Trophoblast cell (in vitro differentiated cells and primary cell): ENCODE measurements at places on chromosomes 16 and 17.

DNA sequence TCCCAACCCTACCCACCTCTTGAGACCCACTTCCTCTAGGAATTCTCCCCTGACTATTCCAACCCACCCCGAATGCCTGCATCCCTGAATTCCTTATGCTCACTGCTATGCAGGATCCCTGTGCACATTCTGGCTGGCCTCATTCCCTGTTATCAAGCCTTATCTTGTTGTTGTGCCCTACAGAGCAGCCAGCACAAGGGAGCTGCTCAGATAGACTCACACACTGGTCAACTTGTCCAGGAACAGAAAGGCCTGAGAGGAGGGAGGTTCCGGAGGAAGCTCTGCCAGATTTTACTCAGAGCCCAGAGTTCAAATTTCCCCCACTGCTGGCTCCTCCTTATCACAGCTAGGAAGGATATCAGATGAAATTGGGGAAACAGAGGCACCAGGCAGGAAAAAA, 24.8 kb upstream of the MYO18A start:
- DNase-seq = no peak

DNA sequence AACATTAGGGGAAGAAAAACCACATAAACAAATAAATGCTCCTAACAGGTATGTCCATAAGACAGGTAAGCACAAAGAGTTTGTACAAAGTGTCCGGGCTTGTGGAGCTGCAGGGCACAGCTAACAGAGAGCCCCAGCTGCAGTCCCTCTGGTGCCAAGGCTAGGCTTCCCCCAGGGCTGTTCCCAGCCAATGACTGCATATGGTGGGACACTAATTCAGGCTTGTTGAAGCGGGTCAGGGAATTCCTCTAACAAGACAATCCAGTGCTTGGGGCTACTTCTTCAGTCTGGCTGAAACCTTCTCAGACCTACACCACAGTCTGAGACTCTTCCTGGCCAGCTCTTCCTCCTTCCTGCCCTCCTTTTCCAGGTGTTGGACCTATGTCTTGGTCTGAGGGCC, 51.7 kb upstream of the ALDH3A1 start:
- no peak for DNase-seq

DNA sequence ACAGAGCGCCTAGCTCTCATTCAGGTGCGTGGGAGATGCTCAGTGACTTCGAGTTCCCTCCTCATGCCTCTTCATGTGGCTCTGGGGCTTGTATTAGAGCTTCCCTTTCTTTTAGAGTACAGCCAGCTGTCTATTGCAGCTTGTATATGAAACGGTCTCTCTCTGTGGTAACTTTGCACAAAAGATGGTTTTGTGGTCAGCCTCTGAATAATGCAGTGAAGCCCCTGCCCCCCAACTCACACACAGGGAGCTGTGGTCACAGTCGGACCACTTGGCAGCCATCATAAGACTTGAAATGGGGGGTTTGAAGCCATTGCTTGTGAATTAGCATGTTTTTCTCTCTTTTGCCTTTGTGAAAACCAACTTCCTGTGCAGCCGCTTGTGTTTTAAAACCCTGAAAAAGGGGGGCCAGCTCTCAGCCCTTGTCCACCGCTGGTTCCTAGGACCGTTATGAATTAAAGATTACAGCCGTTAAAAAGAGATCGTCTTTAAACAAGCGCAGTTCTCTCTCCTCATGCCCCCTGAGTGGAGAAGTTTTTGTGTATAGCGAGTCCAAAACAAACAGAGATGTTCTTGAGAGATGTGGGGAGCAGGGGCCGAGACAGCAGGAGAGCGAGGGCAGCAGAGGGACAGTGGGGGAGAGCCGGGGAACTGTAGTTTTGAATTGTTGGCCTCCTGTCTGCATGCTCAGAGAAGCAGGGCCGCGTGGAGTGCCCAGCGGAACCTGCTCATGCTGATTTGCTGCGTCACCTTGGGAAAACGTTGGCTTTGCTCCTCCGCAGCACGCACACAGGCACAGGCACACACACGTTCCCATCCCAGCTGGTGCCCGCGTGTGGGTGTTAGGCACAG, 199.0 kb downstream of the MSI2 start:
- no peak for DNase-seq

- DNase-seq = no peak
These were observed 240.6 kb upstream of the ZFHX3 start for GRCh38 chr16:73288520-73288919.

DNA sequence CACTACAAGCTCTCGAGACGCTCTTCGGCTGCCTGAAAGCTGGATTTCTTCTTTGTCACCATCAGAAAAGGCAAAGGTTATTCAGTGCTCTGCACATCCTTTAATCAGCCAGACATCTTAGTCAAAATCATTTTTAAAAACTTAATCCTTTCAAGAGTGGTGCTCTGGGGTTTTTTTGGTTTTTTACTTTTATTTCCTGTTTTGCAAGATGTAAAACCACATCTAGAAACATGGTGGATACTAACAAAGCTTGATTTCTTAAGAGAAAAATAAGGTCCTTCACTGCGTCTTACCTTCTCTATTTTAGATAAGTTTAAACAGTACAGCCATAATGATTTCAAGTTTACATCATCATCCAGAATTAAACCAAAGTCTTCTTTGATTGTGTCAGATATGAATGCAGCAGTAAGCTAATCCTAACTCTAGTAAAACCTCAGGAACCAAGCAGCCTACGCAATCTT, 6.3 kb downstream of the ANKRD11 start:
- DNase-seq = no peak

DNA sequence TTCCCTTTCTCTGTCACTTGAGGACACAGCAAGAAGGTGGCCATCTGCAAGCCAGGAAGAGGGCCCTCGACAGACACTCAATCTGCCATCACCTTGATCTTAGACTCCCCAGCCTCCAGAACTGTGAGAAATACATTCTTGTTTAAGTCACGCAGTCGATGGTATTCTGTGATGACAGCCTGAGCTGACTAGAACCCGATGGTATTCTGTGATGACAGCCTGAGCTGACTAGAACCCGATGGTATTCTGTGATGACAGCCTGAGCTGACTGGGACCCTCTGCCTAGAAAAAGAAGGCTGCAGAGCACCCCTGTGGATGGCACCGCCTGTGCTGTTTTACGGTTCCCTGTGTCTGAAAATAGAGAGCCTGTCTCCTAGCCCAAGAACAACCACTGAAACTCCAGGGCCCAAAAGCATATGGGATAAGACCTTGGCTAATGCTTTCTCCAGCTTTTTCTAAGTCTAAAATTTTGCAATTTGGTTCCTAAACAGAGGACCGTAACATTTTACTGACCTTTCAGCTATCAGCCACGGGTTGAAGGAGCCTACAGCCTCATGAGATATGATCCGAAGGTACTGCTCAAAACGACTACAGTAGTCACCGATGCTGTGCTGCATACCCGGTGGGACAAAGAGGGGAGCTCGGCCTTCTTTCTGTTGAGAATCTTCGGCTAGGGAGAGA, 33.1 kb upstream of the PITPNM3 start:
- DNase-seq = peak; percentile 79

DNA sequence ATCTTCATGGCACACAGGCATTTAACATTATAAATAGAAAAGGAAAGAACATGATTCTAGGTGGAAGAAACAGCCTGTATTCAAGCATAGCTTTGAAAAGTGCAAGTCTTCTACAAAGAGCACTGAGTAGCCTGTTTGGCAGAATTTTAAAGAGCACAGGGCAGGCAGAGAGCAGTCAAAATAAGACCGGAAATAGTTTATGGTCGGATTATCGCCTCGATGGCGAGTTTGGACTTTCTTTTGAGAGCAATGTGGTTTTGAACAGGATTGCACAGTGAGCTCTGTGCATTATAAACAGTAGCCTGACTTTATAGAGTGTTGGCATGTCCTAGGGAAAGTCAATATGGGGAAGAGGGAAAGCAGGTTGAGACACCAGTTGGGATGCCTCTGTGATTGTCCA, 6.2 kb upstream of the TMEM100 start:
- DNase-seq = no peak

- no peak for DNase-seq
These were observed 321.9 kb upstream of the ZFHX3 start for GRCh38 chr16:73369851-73370250.

- no peak for DNase-seq
These were observed 24.1 kb downstream of the BAIAP2 start for GRCh38 chr17:81059026-81059425.

DNA sequence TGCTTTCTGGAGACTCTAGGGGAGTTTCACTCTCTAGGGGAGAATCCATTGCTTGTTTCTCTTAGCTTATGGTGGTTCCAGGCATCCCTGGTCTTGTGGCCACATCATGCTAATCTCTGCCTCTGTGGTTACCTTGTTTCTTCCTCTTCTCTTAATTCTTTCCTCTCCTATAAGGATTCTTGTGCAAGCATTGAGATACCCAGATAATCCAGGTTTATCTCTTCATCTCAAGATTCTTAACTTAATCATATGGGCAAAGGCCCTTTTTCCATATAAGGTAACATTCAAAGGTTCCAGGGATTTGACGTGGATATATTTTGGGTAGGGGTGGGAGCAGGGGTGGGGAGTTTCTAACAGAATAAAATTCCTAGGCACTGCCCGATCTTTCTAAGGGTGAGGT, 32.6 kb downstream of the FAM20A start:
- peak; percentile 85 for DNase-seq

GRCh38 chr17:32917842-32918241, 10.1 kb upstream of the TMEM98 start:
- DNase-seq = no peak

DNA sequence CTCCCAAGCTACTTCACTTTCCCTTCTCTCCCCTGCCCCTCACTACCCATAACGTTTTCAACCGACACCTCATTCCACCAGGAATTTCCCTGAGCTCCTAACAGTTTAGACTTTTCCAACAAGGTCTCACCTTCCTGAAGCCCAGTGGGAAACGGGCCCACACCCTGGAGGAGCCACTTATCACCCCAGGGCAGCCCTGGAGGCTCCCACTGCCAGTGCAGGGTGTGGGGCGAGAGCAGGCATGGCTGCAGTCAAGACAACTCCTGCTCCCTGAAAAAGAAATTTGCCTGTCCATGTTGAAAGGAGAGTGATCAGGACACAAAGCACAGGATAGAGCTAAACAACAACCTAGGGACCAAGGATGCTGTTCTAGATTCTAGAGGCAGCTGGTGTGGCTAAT, 1.7 kb upstream of the CCNF start:
- no peak for DNase-seq

DNA sequence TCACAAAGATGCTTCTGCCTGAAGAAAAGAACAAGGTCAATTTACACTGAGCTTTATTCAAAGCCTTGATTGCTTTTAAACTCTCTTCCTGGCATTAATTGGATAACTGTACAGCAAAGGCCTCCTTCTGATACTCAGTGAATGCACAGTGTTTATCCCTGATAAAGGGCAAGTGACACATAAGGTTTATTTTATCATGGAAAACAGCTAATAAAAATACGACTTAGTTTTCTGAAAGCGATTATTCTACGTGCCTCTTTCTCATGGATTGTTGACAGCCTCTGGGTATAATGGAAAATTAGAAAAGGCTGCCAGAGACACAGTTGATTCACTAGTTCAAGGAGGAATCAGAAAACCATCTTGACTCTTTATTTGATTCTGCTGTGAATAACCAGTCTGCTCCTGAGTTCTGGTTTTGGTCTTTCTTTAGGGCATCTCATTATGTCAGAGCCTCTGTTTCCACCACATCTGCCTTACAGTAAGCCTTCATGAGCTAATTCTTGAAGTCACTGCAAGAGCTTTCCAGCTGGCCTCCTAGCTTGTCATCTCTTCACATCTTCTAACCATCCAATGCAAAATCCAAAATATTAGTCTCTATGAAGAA, 212.9 kb downstream of the CNTNAP4 start:
- DNase-seq = no peak

DNA sequence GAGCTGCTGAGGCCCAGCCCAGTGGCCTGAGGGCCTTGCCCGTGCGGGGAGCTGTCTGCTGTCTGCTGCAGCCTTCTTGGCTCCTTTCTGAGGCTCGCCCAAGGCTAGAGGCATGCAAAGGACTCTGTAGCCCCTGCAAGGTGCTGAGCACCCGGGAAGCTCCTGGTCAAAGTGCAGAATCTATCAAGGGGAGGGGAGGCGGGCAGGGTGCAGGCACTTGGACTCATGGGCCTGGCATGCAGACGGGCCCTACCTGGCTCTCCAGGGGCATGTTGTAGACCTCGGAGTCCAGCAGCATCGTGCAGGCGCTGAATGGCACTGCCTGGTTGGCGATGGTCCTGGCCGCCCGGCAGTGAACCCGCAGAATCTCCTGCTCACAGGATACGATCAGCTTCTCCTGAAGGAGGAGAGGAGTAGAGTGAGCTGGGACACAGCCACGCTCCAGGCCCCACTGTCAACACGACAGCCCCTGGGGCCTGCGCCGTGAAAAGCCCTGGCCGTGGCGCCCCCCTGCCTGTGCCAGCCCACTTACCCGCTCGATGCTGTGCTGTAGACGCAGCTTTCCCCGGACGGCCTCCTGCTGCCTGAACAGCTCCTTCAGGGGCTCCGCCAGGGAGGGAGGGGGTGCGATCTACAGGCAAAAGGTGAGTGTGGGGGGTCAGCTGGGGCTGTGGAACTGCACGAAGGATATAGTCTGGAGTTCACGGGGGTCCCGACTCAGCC, 57.2 kb downstream of the ZNF778 start:
- no peak for DNase-seq

DNA sequence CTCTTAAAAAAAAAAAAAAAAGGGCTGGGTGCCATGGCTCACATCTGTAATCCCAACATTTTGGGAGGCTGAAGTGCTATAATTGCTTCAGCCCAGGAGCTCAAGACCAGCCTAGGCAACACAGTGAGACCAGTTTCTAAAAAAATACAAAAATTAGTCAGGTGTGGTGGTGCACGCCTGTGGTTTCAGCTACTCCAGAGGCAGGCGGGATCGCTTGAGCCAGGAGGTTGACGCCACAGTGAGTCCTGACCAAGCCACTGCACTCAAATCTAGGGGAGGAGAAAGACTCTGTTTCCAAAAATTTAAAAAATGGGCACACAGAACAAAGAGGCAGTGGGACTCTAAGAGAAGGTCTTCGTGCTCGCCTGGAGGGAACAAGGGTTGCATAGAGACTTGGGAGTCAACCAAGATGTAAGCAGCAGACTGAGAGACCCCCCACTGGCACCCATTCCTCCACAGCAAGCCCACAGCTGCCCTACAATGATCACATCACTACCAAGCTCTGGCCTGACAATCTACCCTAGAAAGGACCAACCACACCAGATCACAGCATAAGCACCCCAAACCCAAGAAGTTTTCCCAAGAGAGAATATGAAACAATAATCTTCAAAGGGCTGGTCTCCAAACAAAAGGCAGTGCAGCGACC, 121.6 kb downstream of the ANKRD11 start:
- DNase-seq = no peak

- no peak for DNase-seq
These were observed 81.8 kb downstream of the VAT1L start for GRCh38 chr16:77869997-77870813.

DNA sequence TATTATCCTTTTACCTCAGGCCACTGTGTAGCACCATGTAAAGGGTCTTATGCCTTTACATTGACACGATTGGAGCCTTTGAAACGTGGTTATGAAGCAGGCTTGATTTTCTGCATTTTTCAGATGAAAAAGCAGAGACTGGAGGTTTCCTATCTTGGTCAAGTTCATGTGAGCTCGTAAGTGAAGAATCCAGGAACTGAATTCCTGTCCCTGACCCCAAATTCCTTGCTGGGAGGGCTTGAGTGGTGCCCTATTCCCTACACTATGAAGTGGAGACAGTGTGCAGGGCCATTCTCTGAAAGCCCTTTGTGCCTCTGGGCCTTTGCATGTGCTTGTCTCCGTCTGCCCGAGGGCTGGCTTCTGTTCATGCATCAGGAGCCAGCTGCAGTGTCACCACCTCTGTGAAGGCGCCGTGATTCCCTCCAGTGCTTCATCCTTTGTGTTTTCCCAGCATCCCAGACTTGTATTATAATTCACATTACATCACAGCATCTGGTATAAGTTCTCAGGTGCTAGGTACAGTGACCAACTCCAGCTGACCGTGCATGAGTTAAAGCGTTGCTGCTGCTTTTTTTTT, 181.1 kb downstream of the SNX29 start:
- DNase-seq = no peak
